ENCODE measurements at places on chromosomes 5 and 9.

DNA sequence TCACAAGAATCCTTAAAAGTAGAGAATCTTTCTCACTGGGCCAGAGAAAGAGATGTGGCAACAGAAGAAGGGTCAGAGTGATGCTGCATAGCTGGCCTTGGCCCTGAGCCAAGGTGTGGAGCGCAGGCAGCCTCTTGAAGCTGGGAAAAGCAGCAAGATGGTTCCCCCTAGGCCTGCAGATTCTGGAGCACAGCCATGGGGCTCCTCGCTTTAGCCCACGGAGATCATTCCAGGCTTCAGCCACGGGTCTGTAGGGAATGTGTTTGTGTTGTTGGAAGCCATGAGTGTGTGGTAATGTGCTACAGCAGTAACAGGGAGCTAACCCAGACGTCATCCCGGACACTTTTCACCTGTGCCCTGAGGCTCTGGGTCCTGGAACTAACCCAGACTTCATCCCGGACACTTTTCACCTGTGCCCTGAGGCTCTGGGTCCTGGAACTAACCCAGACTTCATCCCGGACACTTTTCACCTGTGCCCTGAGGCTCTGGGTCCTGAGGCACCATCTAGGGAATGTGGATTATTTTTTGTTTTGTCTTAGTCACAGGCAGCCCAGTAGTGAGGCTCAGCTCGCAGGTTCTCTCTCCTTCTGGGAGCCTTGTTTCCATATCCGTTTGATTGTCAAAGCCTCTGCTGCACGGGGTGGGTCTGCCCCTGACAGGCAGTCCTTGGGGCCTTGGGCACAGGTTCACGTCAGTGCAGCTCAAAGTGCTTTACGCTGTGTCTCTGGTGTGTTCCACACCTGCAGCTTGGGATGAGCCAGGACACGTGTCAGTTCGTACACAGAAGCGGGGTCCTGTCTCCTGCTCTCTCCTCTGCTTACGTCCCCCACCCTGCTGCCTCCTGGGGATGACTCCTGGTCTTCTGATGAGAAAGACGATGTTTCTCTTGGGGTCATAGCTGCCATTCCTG lies 56.3 kb upstream of the EXOC3 start:
- peak; percentile 17 for DNase-seq

DNA sequence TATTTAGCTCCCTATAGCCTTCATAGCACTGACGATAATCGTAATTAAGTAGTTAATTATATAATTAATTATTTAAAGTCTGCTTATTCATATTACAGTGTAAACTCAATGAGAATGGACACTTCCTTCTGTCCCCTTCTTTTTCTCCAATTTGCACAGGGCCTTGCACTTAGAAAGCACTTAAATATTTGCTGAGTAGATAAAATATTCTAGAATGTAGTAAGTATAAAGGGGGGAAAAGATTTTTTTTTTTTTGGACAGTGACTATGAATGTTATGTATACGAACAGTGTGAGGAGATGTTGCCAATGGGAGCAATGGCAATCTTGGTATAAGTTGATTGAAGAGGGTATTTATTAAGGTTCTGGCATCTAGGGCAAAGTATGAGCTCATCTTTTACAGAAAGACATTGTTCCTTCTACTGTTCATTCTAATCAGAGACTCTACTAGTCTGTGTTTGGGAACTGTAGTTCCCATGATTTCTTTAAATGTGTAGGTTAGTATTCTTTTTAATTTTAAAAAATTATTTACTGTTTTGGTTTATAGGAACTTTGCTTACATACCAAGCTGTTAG lies 49.4 kb downstream of the YTHDC2 start:
- no peak for DNase-seq

- no peak for DNase-seq
Measured at GRCh38 chr9:107323836-107324585, 40.9 kb downstream of the RAD23B start.

DNA sequence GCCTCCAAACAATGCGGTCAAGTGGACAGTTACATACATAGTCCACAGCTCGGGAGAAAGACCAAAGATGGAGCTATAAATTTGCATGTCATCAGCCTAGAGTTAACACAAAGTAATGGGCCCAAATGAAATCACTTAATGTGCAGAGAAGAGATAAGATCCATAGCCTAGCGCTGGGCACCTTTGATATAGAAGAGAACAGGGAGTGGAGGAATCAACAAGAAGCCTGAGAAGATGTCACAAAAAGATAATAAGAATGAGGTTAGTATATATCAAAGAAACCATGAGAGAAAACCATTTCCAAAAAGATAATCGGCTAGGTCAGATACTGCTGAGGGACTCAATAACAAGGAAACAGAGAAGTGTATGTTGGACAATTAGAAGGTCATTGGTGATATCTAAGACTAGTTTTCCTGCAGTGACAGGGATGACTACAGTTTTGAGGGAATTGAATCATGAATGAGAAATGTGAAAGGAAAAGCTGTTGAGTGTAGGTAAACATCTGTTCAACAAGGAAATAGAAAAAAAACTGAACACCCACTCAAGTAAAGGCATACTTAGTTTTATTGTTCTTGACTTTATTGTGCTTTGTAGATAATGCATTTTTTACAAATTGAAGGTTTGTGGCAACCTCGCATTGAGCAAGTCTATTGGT lies 68.7 kb upstream of the CDH6 start:
- DNase-seq = no peak

DNA sequence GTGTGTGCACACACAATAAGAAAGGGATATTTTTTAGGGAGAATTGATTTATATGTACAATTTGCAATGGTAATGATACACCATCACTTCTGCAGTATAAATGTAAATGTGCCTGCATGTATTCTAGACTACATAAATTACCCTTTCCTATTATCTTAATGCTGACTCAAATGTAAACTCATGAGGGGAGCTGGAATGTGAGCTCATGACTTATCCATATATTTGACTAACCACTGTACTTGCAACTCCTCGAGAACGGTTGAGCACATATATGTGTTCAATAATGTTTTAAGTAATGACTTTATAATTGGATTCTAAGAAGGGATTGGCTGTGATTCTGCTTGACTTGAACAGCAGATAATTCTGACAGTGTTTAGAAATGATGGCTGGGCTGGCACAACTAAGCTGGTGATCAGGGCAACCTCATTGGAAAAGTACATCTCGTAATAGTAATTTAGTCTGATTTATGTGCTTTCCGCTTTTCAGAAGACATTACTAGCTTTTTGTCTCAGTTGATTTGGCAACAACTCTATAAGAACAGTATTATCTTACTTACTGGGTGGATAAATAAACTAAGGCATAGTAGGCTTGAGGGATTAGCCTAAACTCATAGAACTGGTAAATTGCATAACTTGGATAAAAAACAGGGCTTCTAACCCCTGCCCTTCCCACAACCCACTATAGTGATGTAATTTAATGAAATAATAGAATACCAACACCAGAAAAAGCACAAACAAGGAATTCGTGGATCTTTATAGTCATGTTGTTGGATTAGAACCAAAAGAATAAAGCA lies 130.2 kb upstream of the SPEF2 start:
- DNase-seq = no peak

DNA sequence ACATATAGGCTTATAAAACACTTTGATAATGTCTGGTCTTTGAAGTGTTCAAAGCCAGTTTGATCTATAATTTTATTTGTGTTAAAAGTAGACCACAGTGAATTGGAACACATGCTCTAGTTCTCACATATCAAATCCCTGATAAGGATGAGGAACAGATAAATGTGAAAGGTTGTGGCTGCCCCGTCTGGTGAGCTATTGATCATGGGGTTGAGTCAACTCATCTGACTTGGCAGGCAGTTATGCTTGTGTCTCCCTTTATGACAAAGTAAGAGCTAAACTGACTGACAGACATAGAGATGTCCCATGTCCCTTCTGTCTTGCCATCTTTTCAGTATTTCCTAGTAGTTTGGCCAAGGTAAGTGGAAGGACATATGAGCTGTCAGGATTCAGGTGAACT lies 2.9 kb upstream of the ERMP1 start:
- no peak for DNase-seq

DNA sequence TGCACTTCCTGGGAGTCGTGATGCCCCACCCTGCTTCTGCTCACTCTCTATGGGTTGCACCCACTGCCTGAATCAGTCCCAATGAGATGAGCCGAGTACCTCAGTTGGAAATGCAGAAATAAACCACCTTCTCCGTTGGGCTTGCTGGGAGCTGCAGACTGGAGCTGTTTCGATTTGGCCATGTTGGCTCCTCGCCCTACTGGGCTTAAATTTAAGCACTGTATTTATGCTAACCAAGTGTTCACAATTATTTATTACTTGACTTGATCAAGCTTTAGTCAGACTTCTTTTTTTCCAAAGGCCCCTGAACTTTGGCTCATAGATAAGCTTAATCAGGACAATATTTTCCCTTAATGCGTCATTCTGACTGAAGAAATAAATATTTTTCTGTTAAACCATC lies 1072.4 kb upstream of the CDH9 start:
- DNase-seq = no peak

DNA sequence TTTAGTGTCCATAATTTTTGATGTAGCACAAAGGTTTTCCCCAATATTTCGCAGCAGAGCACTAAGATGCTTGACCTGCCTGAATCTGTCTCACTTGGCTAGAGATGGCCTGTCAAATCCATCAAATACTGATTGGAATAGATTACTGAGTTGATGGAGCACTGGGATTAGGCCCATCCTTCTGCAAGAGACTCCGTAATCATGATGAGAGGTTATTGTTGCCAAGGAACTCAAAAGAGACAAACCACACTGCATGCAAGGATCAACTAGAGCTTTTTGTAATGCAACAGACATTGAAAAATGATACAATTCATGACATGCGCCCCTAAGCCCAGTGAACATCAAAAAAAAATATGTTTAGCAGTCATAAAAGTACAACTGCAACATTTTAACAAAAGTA lies 585.3 kb upstream of the GRAMD2B start:
- no peak for DNase-seq

- DNase-seq = no peak
Measured at GRCh38 chr9:131769361-131769760, 29.5 kb upstream of the RAPGEF1 start.

- DNase-seq = no peak
Measured at GRCh38 chr5:15995341-15996052, 184.1 kb downstream of the MARCHF11 start.

- no peak for DNase-seq
Measured at GRCh38 chr9:33107762-33108161, 31.3 kb upstream of the SMU1 start.

- no peak for DNase-seq
Measured at GRCh38 chr9:113289091-113289490, 13.6 kb downstream of the PRPF4 start.

GRCh38 chr9:113996531-113997001 lies 81.5 kb downstream of the AMBP start:
- DNase-seq = no peak

DNA sequence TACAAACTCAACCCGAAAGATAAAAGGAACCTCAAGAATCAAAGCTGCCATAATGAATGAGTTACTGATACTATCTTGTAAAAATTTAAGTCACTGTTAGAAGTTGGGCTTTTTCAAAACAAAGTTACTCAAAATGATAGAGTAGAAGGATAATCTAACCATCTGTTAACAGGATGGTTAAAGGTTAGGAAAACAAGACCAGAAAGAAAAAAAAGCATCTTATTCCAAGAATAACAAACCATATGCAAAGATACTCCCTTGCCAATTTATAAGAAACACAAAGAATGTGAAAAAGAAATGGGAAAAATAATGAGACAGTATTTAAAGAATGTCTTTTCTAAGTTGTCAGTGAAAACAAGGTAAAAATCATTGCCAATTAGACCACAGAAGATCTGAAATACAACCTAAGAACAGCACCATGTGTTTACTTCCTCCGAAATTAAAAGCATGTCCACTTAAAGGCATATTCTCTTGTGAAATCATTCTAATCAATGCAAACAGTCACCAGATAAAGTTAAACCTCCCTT lies 51.2 kb downstream of the STRBP start:
- DNase-seq = no peak
